ENCODE measurements at places on chromosomes 5 and 9.
A peak's percentile ranks its signal among the peaks of the same experiment; 100 is the strongest.

GRCh38 chr5:78527054-78527859, 121.3 kb downstream of the LHFPL2 start:
- peak; percentile 85 for DNase-seq

- no peak for DNase-seq
These were observed 20.6 kb upstream of the SLC9A3 start for GRCh38 chr5:544675-545355.

DNA sequence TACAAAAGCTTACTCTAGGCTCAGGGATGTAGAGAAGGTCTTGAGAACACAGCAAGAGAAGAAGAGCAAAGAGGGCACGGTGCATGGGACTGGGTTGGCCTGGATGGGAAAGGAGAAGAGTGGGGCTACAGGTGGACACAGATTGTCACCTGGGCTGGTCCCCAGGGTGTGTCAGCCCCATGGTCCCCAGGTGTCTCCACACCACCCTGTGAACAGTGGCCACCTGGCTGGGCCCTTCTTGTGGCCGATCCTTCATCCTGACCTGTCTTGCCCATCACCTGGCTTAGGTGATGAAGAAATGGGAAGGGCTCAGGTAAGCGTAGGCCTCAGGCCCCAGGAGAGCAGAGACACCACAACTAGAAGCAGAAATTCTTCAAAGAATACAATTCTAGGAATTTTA, 188.9 kb downstream of the TENT4A start:
- DNase-seq: no peak

DNA sequence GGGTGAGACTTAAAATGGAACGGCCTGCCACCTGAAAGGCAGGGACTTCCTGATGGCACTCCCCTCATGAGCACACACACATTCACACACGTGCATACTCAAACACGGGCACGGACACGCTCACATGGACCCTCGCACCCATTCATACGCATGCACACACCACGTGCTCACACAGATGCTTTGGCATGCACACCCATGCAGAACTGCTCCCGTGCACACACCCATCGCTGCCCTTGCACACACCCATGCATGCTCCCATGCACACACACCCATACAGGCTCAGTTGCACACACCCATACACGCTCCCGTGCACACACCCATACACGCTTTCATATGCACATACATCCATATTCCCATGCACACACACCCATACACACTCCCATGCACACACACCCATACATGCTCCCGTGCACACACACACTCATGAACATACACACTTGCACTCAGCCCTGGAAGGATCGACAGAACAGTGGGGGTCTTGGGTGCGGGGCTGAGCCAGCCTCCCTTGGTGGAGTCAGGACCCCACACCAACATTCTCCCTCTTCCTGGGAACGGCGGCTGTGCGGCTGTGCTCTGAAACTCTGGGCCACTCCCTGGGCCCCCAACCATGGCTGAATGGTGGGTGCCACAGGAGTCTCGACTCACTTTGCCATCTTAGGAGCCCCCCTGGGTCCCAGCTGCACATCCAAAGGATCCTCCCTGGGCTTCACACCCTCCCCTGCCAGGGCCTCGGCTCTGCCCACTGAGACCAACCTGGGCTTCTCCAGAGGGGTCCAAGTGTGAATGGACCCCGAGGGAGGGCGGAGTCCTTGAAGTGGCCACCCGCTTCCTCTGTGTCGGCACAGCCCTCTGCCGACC, 115.2 kb downstream of the RXRA start:
- no peak for DNase-seq

DNA sequence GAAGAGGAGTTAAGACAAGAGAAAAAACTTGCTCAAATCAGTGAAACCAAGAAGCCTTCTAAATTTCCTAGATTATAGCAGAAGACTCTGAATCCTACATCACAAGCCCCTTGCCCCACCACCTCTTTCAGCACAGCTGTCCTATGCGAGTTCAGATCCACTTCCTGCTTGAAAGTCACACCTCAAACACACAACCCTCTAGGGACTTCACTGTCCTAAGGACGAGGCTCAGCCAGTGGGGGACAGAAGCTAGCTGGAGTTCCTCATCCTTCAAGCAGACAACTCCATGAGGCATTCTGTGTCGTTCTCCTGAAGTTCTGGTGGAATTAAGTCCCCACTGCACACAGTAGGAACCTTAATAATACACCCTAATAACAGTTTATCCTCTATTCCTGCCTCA, 44.3 kb downstream of the NRG2 start:
- DNase-seq: no peak
